ENCODE measurements at places on chromosomes 7 and 10.

DNA sequence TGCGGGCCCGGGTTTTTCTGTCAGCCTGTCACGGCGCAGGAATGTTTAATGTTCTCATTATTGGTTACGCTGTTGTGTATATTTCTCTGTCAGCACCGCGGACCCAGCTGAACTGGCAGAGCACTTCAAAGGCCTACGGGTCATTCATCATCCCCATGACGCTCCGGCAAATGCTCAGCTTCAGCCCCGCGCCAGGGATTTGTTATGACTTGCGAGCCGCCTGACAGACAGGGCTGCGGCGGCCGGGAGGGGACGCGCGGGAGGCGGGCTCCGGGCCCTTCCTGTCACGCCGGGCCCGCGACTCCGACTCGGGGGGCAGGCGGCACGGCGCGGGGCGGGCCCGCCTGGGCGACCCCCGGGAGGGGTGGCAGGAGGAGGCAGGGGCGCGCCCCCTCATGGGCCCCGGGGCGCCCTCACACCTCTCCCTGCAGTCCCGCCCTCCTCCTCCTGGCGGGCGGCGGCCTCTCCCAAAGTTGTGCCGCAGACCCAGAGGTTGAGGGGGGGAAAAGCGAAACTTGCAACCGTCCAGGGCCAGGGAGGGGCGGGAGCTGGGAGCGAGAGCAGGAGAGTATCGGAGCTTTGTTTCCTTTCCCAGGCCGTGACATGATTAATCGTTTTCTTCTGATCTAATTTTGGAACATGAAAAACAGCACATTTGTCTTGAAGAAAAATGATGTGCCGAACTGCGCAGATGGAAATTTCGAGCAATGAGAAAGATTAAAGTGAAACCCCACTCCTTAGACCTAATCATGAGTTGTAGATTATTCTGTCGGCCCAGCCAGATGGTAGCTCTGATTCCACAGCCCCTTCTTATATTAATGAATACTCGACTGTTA is 59.3 kb upstream of the COMTD1 start:
- DNase-seq: peak; percentile 71

DNA sequence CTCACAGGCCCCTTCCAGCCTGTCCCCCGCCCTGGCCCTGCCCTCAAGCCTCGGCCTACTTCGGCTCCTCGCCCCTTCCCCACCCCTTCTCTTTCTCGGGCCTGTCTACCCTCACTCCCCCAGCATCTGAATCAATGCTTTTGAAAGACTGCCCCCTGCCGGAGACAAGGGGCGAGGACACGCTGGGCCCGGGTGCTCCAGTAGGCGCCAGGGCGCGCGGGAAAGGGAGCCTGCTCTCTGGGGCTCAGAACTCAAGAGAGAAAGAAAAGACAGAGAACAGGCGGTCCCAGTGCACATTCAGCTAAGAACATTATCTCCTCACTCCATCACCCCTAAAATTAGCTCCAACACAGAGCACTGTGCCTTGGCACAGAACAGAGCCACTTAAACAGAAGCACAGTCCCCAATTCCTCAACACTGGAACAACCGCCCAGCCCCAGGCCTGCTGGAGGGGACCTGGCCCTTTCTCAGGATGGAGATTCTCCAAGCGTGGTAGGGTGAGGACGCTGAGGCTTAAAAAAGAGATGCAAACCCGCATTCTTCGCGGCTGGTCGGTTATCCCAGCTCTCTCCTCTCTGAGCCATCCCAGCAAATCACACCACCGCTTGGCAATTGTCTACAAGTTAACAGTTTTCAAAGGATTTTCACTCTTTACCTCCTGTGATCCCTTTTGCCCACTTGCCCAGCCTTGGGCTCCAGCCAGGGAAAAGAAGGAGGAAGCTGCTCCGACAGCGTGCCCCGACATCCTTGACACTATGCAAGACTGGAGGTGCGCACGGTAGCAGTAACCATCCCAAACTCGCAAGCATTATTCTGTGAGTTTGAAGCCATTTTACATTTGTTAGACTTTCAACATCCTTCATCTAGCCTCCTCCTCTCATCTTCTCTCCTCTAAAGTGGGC is 2.1 kb downstream of the GIGYF1 start:
- DNase-seq: peak; percentile 34

GRCh38 chr10:120459185-120459584 is 2.2 kb downstream of the PLPP4 start:
- no peak for DNase-seq

- no peak for DNase-seq
Measured at GRCh38 chr10:74103560-74104258, 46.9 kb downstream of the AP3M1 start.

GRCh38 chr10:129057856-129058663 is 409.0 kb upstream of the MGMT start:
- no peak for DNase-seq

DNA sequence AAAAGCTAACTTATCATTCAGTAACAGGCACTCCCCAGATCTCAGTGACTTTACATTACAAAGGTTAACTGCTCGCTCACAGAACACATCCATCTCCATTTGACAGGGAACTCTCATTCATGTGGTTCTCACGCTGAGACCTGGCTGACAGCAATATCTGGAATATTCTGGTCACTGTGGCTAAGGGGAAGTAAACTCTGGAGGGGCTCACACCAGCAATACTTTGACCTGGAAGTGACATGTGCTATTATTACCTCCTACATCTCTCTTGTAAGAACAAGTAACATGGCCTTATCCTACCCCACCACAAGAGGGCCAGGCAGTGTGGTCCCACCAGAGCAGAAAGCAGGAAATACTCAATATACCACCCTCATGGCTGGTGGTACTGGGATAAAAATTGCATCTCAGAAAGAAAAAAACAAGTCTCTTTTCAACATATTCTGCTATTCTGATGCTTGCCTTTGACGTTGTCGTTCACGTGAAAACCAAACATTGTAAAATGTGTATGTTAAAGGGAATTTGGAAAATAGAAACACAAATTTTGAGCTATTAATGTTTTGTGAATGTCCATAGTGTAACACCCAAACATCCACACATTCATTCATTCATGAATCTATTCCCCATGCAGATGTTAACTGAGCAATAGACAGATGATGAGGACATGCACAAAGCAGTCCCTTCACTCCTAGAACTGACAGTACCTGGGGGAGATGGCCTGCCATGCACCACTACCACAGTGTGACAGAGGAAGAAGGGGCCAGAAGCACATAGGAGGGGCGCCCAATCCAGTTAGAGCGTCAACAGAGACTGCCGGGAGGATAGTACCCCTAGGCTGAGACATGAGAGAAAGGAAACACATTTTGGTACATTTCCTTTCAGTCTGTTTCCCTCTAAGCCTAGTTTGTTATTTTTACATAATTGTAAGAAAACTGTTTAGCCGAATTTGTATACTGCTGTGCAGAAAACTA is 166.0 kb upstream of the SP4 start:
- no peak for DNase-seq

GRCh38 chr7:31106303-31107105 is 54.4 kb downstream of the ADCYAP1R1 start:
- no peak for DNase-seq

DNA sequence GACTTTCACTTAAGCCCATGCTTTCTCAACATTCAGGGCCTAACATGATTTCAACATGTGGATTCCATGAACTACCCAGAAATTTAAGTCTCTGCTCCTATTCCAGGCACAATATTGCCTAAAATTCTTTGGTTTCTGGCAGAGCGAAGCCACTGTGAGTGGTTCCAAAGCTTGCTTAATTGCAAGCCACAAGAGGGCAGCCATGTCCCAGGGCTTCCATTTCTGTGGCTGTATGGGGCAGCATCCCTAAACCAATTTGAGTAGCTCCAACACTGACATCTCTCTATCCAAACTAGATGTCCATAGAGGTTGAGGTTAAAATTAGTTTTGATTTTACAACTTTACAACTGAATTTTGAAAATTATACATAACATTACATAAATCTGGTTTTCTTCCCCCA is 56.3 kb upstream of the MDFIC start:
- peak; percentile 31 for DNase-seq

DNA sequence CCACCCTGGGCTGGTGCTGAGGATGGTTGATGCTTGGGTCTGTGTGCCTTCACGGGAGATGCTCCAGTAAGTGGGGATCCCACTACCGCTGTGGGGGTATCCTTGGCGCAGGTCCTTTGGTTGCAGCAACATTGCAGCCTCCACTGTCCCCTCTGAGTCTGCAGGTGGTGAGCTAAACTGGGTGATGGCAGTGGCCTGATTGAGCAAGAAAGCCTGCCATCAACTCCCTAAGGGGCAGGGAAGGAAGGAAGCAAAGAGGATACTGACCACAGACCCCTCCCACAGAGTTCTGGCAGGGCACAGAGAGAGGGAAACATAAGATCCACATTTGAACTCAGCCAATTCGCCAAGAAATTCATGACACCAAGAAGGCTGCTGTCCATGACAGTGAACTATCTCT is 43.2 kb downstream of the MYO1G start:
- DNase-seq: no peak

DNA sequence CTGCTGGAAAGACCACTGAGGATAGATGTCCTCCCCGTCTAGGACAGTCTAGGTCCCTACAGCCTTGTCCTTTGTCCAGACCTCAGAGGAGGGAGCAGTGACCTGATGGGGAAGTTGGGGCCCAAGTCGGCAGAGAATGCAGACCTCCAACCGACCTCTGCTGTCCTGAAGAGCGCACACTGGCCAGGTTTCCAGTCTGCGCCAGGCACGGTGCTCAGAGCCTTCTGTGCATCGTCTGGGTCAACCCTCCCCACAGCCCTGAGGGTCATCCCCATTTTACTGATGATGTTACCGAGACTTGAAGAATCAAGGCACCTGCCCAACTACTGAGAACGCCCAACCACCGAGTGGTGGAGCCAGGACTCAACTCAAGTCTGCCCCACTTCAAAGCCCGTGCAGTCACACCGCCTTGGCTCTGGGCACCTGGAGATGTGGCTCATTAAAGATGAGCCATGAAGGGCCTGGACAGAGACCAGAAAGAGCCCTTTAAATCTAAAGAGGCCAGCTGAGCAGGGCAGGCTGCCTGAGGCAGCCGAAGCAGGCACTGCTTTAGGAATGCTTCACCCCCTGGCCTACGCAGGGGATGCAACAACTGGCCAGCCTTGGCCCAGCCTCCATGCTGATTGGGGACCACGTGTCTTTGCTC is 4.4 kb downstream of the ITPRIP start:
- DNase-seq: no peak

- DNase-seq: no peak
Measured at GRCh38 chr10:102185811-102186527, 33.8 kb downstream of the NOLC1 start.

GRCh38 chr10:31866118-31866670 is 62.4 kb downstream of the ARHGAP12 start:
- DNase-seq: no peak

DNA sequence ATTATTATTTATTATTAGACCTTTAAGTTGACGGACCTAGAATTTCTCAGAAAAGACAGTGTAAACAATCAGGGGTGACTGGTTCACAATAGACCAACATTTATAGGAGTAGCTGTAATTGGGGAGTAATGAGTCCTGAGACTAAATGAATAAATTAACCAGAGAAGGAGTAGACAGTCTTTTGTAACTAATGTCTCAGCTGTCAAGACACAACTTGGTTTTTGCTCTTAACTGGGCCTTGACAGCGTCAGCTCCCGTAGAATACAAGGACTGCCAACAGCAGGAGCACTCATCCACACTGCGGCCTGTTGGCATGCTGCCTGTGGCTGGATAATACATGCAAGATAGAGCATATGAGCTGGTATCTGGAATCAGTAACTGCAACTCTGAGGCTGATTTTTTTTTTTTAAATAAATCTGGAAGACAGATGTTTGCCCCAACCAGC is 123.9 kb downstream of the CACNA2D1 start:
- DNase-seq: no peak

- no peak for DNase-seq
Measured at GRCh38 chr10:88048312-88048711, 184.9 kb downstream of the PTEN start.

DNA sequence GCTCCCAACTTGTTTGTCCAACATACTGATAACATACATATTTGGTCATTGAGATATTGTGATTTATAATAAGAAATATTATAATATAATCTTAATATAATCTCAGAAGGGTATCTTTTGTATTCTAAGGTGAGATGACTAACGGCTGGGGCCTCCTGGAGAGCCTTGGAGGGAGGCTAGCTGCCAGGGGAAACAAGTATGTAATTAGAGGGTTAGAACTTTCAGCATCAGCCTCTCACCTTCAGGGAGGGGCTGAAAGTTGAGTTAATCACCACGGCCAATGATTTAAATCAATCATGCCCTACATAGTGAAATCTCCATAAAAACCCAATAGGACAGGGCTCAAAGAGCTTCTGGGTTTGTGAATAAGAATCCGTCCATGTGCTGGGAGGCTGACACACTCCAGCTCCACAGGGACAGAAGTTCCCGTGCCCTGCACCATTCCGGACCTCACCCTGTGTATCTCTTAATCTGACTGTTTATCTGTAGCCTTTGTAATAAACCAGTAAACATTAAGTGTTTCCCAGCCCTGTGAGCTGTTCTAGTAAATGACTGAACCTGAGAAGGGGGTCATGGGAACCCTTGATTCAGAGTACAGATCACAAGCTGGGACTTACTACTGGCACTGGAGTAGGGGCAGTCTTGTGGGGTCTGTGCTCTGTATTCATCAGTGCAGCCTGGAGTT is 86.3 kb upstream of the STEAP1B start:
- DNase-seq: no peak

- no peak for DNase-seq
Measured at GRCh38 chr7:54921116-54921515, 97.7 kb upstream of the EGFR start.

GRCh38 chr10:1109795-1110673 is 53.8 kb downstream of the WDR37 start:
- no peak for DNase-seq

- no peak for DNase-seq
Measured at GRCh38 chr7:28086198-28086597, 94.4 kb downstream of the JAZF1 start.

GRCh38 chr10:69146759-69147158 is 22.8 kb downstream of the VPS26A start:
- DNase-seq: no peak

GRCh38 chr10:44176311-44176710 is 208.6 kb downstream of the CXCL12 start:
- no peak for DNase-seq

GRCh38 chr10:73225518-73225917 is 21.5 kb downstream of the DNAJC9 start:
- DNase-seq: no peak

Data from amniotic stem cell (primary cell).